ENCODE measurements at places on chromosomes 5 and 9.

GRCh38 chr5:53219610-53220009 is 110.1 kb upstream of the MOCS2 start:
- no peak for DNase-seq

GRCh38 chr9:132546148-132547051 is 36.0 kb upstream of the BARHL1 start:
- no peak for DNase-seq

DNA sequence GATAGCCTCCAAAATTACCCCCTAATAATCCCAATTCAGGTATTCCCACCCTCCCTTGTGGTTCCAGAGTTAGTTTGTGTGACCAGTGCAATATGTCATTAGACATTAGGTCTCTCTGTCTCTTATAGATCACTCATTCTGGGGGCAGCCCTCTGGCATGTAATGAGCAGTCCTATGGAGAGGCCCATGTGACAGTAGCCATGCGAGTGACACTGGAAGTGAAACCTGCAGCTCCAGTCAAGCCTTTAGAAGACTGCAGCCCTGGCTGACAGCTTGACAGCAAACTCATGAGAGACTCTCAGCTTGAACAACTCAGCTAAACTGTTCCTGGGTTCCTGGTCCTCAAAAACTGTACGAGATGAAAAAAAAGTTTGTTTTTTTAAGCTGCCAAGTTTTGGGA is 54.0 kb upstream of the HSPB3 start:
- no peak for DNase-seq

DNA sequence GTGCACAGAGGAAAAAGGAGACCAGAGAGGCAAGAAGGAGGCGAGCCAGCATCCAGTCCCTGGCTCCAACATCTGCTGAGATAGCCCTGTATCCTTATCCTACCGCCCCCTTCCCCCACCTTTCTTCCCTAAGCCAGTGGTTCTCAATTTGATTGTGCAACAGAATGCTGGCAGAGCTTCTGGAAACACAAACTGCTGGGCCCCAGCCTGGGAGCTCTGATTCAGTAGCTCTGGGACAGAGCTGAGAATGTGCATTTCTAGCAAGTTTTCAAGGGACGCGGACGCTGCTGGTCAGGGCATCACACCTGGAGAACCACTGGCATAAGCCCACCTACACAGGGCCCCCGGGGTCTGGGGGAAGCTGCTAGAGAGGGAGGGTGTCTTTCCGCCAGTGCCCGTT is 21.1 kb downstream of the AK8 start:
- no peak for DNase-seq

DNA sequence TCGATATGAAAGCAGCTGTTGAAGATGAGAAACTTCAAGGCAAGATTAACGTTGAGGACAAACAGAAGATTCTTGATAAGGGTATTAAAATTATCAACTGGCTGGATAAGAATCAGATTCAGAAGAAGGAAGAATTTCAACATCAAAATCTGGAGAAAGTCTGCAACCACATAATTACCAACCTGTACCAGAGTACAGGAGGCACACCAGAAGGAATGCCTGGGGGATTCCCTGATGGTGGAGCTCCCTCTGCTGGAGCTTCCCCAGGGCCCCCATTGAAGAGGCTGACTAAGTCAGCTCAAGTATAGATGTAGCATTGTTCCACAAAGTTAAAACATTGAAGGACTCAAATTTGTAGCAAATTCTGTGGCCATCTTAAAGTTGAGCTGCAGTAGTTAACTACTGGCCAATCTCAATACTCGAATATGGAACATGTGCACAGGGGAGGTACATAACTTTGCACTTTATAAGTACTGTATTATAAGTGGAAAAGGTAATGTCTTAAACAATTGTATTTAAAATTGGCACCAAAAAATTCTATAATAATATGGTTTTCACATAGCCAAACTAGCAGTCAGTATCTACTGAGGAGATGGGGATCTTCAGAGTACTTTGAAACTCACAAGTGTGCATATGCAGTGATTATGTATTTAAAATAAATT is 237.5 kb downstream of the CHSY3 start:
- no peak for DNase-seq
